ENCODE measurements at places on chromosomes 12 and 14.

DNA sequence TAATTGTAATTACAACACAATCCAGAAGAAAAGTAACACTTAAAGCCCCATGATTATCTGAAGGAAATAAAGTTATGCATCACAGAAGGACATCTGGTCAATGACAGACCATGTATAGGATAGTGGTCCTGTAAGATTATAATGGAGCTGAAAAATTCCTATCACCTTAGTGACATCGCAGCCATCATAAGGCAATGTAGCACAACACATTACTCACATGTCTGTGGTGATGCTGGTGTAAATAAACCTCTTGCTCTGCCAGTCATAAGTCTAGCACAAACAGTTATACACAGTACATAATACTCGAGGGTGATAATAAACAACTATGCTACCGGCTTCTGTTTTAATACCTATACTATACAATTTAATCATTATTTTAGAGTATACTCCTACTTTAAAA lies 11.2 kb downstream of the ATG2B start:
- DNase-seq: no peak

DNA sequence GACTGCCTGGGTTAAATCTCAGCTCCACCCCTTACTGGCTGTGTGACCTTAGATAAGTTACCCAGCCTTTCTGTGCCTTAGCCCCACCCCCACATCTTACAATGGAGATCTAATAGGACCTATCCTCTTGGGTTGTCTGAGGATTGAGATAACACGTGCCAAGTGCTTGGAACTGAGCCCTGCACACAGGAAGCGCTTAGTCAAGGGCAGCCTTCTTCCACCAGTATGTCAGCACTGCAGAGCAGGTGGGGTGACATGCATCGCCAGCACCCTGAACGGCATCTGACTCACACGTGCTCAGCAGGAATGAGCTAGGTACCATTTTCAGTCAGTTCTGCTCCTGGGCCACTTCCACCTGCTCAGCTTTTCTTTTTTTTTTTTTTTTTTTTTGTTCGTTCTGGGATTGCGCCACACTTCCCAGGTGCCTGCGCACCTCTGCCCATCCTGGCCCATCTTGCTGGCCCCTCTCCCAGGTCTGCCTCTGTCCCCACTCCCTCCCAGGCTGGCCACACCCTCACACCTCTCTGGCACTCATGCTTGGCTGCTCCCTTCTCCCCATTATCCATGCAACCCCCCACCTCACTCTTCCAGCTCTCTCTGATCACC lies 19.6 kb downstream of the LGMN start:
- no peak for DNase-seq

DNA sequence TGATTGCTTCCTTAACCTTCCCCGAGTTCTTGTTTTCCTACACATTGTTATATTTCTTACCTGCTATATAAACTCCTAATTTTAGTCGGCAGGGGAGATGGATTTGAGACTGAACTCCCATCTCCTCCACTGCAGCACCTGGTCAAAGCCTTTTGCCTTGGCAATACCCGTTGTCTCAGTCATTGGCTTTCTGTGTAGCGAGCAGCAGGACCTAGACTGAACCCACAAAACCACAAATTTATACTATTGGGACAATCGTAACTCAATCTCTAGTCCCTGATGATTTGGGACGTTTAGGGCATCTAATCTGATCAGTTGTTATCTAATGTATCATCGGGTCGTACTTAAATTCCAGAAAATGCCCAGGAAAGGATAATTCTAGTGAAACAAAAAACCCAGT lies 37.8 kb upstream of the BAZ1A start:
- no peak for DNase-seq

DNA sequence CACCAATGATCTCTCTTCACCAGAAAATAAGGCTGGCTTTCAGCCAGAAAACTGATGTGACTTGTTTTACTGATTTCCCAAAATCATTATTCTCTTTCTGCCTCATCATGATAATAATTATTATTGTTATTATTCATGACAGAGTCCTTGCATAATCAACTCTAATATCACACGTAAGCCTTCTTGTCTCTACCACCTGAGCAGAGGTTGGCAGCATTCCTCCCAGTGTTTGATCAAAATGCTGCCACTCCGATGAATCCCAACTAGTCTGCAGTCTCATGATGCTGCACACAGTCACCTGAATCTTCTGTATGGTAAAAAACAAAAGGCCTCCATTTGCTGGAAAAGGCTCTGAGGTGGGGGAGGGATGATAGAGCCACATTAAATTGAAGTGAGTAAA lies 105.7 kb upstream of the PLEKHG7 start:
- DNase-seq: no peak

DNA sequence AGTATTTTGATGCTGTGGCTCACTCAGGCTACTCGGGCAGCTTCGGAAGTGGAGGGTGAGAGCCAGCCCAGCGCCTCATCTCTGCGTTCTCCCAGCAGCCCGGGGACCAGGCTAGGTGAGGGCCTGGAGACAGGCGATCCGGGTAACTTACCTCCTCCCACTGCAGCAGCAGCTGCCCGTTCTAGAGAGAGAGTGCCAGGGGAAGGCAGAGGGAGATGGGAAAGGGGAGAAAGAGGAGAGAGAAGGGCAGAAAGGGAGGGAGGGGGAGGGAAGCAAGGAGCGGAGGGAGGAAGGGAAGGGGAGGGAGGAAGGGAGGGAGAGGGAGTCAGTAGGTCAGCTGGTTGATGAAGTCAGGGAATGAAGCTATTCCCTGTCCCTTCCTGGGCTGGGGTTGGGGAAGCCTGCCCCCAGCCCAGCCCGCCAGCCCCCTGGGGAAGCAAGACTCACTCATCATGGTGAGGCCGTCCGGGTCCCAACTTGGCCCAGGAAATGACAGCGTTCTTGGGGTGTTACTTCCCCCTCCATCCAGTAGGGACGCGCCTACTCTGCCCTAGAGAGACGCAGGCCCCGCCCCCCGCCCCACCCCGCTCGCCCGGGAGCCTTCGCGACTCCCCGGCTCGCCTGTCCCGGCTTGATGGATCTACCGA lies at the start of gene IFI27L2:
IFI27L2 (minus strand) TSS at position 494 of the 647 bp plus-strand sequence; CDS start at position 454, 40 bp downstream.
- DNase-seq: no peak

DNA sequence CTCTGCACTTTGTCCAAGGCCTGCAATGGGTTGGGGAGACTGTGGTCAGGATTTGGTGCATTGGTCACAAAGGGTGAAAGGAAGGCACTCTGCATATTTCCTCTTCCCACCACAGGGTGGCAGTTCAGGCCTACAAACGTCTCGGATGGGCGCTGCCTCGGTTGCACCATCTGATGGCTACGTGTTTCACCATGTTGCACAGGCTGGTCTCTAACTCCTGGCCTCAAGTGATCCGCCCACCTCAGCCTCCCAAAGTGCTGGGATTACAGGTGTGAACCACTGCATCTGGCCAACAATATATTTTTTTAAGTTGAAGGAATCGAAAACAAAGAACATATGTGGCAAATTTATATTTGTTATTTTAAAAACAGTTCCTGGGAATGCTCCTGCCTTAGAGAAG lies 35.1 kb downstream of the TMBIM6 start:
- DNase-seq: no peak

Data from cortex of kidney (tissue), 1 donor.